ENCODE measurements at places on chromosomes 3 and 15.

DNA sequence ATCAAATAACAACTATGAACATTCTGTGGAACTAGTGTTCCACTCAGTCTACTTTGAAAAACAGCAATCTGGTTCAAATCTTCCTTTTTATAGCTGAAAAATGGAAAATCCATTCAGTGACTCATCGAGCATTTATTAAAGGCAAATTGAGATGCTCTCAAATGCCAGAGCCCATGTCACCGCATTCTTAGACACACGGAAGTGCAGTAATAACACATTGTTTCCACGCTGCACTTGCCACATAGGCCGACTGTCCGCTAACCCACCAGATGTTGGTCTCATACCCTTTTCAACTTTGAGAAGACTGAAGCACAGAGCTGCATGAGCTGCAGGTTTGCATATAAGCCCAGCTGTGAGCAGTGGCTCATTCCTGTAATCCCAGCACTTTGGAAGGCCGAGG is 95.9 kb downstream of the TMEM266 start:
- no peak for DNase-seq

GRCh38 chr15:78092261-78093041 is at the start of gene SH2D7:
Gene SH2D7, plus strand, starts transcription at chr15:78092561. Its CDS starts 24 bp downstream, at chr15:78092585.
- no peak for DNase-seq

DNA sequence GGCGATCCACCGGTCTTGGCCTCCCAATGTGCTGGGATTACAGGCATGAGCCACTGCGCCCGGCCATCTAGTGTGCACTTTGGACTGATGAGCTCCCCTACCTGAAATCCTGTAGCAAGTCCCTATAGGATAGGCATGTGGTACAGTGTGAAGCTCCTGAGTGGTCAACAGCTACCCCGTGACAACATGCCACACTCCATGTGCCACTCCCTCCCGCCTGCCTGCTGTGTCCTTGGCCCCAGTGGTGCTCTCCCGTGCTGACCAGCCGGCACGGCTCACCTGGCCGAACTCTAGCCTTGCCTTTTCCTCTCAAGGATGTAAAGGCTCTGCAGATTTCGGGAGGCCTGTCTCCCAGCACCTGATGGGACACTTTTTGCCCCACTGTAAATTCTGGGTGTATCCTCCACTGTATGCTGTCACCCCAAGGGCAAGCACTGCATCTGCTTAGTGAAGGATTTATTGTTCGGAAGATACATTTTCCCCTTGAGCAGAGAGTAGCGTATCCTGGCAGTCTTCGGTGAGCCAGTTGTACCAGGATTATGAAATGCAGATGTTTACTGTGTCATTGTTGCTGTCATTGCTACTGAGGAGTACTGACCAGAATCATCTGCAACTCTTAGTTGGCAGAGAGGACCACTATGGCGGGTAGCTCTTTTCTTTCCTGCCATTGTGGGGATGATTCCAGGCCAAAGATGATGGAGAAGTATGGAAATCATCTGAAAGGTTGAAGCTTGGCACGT is 64.7 kb downstream of the IGF1R start:
- DNase-seq, result peak; percentile 46

- DNase-seq, result no peak
Measured at GRCh38 chr3:193129607-193130006, 111.4 kb upstream of the PLAAT1 start.

DNA sequence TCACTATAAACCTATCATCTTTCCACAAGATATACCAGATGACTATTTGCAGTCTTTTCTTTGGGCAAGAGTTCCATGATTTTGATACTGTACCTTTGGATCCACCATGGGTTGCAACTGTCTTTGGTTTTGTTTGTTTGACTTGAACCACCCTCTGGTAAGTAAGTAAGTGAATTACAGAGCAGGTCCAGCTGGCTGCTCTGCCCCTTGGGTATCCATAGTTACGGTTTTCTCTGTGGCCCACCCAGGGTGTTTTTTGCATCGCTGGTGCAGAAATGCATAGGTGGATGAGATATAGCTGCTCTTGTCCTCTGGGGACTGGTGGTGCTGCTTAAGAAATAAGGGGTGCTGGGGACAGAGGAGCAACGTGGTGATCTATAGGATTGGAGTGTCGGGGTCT is 33.8 kb downstream of the CHDH start:
- DNase-seq, result no peak

GRCh38 chr3:180330440-180330839 is 271.5 kb upstream of the TTC14 start:
- DNase-seq, result no peak

DNA sequence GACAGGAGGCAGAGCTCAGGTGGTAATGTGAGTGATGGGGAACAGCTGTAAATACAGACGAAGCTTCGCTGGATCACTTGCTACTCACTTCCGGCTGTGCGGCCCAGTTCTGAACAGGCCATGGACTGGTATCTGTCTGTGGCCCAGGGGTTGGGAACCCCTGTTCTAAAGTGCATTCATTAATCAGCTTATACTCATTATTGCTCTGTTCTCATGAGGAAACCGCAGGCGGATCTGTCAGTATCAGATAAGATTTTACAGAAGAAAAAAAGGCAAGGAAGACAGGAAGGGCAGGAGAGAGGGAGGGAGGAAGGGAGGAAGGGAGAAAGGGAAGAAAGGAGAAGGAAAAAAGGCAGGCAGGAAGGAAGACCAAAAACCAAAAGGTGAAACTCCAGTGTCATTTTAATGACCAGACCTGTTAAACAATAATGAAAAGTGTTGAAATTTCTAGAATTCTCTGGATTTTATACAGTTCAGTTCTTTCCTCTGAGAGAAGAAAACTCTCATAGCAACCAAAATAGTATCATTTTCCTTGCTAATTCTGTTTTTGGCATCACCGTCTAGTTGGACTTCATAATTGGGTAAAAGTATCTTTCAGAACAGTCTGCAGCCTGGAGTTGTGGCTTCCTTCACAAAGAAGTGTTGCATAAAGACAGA is 128.0 kb upstream of the PROK2 start:
- no peak for DNase-seq

DNA sequence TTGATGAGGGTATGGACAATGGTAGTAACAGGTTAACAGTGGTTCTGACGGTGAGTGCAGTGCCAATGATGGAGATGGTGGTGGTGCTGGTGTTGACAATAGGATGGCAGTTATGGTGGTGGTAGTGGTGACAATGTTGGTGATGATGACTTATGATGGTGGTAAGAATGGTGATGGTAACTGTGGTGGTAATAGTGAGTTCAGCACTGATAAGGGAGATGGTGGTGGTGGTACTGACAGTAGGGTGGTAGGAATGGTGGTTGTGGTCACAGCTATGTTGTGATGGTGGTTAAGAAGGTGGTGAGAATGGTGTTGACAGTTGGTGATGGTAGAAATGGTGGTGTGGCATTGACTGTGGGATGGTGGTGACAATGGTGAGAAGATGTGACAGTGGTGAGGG is 13.4 kb upstream of the INSYN1 start:
- no peak for DNase-seq

GRCh38 chr3:52254608-52255007 is 9.0 kb downstream of the PPM1M start:
- no peak for DNase-seq

GRCh38 chr3:172449466-172450149 is 1.4 kb upstream of the GHSR start:
- peak; percentile 70 for DNase-seq

- DNase-seq, result no peak
Measured at GRCh38 chr3:135966271-135966961, 888 bp downstream of the PPP2R3A start.

GRCh38 chr3:133820129-133820528 is 14.5 kb downstream of the SRPRB start:
- no peak for DNase-seq

GRCh38 chr3:101513419-101513986 is 491 bp upstream of the SENP7 start:
- DNase-seq, result no peak

- no peak for DNase-seq
Measured at GRCh38 chr3:154690413-154690812, 260.4 kb upstream of the GPR149 start.

DNA sequence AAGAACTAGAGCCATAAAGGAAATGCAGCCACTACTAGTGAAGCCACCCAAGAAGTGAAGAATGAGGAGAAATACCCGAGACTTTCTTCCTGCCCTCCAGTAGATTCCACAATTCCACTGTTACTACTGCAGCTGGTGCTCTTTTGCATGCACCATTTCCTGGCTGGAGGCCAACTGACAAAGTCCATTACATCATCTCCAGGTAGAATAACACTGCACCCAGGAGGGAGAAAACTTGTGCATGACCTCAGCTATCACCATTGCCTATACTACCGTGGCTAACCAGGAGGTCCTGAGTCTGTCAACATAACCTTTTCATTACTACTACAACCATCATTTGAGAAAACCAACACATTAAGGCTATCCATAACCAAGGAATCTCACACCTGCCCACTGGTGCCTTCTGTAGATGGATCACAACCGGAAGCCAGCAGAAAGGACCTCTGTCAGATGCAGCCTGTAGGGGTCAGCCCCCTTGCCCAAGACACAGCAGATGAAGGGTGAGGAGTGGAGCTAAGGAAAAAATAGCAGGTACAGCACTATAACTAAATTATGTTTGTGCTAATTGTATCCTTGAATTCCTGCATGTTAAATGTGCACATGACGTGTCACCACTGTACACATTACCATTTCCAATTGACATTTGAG is 200.8 kb upstream of the C2CD4B start:
- DNase-seq, result no peak

DNA sequence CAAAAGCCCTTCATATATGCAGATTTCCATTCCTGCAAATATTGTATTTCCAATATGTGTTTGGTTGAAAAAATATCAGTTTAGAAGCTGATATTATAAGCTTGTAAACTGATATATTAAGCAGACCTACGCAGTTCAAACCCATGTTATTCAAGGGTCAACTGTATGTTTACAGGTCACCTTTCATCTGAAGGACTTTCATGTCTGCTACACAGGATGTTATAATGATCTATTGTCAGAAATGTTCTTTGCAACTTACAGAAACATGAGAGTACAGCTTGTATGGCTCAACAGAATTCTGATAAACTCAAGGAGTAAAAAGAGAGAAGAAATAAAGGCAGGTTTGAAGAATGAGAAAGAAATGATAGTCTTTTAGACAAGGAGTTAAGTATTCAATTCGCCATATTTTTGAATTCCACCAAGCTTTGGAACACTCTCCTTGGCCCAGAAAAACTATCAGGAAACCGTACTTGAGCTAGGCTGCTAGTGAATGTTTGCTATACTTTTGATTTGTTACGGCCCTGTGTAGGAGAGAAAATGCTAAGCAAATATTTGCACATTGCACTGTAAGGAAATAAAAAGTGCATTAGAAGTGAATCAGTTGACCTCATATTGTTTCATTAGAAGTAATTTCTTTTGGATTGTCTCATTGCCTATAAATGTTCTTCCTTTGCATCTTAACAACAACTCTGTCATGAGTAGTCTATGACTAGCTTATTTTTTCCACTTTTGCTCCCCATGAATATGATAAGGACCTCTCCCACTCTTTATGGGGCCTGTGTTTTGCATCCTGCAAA is 81.2 kb downstream of the NEK11 start:
- DNase-seq, result no peak

DNA sequence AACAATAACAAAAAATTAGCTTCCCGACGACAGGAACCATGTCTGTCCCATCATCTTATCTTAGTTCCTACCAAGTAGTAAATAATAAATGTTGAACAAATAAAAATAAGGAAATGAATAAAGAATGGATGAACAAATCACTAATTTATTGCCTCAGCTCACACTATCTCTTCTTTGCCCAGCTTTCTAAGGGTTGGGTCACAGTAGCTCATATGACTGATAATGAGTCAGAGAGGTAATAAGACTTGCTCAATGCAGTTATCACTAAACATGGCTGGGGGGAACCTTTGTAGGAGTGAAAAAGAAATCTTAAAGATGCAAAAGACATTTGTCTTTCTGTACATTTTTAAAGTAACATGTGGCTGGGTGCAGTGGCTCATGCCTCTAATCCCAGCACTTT is 182.2 kb downstream of the WDR76 start:
- DNase-seq, result no peak

- no peak for DNase-seq
Measured at GRCh38 chr15:77584201-77584600, 48.5 kb downstream of the LINGO1 start.

DNA sequence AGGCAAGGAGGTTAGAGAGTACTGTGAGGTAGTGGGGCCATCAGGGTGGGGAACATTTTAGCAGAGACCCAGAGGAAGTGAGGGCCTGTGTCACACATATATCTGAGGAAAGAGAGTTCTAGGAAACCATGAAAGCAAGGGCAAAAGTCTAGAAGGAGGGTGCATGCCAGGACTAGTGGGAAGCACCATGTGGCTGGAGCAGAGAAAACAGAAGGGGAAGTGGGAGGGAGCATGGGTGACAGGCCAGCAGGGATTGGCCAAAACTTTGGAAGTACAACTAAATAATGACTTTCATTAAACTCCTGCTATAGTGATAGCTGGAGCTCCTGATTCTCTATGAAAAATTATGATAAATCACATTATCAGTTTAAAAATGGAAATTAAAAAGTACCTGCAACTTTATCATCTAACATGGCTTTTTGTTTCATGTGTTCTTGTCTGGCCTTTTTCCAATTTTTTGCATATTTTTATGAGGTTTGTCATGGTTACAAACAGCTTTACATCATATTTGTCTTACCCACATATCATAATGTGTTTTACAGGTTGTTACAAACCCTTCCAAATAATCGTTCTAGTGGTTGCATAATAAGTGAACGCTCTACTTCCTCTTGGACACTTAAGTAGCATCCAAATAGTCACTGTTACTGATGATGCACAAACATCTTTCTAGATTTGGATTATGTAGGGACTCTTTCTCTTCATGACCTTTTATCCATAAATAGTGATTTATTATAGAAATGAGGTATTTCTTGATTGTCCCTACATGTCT is 168.3 kb downstream of the NEK10 start:
- no peak for DNase-seq

- DNase-seq, result no peak
Measured at GRCh38 chr3:115804200-115804599, 180.9 kb downstream of the GAP43 start.

DNA sequence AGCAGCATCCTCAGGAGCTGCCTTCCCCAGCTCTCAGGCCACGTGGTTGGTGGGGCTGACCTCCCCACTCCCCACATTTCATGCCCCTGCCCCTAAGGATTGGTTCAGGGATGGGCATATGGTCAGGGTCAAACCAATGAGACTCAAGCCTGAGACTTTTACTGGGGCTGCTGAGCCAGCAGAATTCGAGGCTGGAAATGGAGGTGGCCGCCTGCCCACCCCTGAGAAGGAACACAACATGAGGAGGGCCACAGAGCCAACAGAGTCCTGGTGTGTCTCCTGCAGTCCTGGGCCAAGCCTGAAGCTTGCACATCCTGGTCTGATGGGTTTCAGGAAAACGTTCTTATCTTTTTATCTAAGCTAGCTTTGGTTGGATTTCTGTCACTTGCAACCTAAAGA is 5.9 kb downstream of the EHD4 start:
- DNase-seq, result no peak

GRCh38 chr3:42161050-42161935 is 70.1 kb downstream of the TRAK1 start:
- DNase-seq, result no peak

GRCh38 chr15:45496658-45497057 is 25.9 kb downstream of the SLC30A4 start:
- no peak for DNase-seq

GRCh38 chr15:43541785-43542184 is 24.4 kb downstream of the MAP1A start:
- no peak for DNase-seq

GRCh38 chr3:141998669-141999290 is 122.3 kb downstream of the ATP1B3 start:
- DNase-seq, result no peak
